Smooth muscle cell of the umbilical artery (primary cell): ENCODE measurements at places on chromosomes 3 and 15. TPM values are rescaled to one million over a fixed set of nuclear protein-coding genes. Genes with fewer than 3 reads are reported as not detected.

Gene AHSG
- under 0.01 and 0.09 TPM in 2 replicates for total RNA-seq

Gene IQCH
- total RNA-seq, result 4.2 and 4.7 TPM in 2 replicates

Gene CCDC50
- 103 and 158 TPM in 2 replicates for total RNA-seq

Gene TRPC1
- total RNA-seq, result 31.5 and 35.5 TPM in 2 replicates

Gene PPP1R14D
- not detected in 2 replicates for total RNA-seq
